ENCODE measurements at places on chromosomes 6 and 20. TPM values are rescaled to one million over a fixed set of nuclear protein-coding genes. Genes with fewer than 3 reads are reported as not detected.

The C6orf163 gene
- total RNA-seq: 3.0 TPM

The ERVFRD-1 gene
- not detected for total RNA-seq

DNA sequence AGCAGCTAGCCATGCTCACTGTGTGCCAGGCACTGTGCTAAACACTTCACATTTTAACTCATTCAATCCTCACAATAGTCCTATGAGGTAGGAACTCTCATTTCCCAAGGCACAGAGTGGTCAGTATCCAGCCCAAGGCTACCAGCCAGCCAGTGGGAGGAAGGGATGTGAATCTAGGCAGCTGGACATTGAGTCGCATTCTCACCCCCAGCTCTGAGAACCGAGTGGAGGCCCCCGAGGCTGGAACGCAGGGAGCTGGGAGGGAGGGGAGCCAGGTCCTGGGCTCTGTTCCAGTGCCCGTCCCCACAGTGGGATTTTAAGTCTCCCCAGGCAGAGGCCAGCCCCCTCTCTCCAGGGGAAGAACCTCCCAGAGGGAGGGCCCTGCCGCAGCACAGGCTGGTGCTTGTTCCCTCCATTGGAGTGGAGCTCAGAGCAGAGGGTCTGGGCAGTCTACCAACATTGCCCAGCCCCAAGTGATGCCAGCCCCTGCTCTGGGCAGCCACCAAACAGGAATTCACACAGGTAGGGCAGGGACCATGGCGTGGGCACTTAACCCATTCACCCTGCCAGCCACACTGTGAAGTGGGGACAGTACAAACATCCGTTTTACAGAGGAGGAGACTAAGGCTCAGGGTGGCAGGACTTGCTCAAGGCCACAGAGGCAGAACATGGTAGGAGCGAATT, 131.3 kb downstream of the CEBPB start:
- H3K36me3 ChIP-seq: no peaks in the 10 kb centered on the region
- H3K4me3 ChIP-seq: no peak overlapping the region
- DNase-seq: peak; percentile 11

GRCh38 chr6:145813285-145814034, 1.1 kb downstream of the FBXO30 start:
- peak overlapping the region; percentile 57 for H3K4me3 ChIP-seq
- H3K27ac ChIP-seq: peak overlapping the region; percentile 97
- H3K36me3 ChIP-seq: no peaks in the 10 kb centered on the region

The DNMT3B gene
- total RNA-seq: 0.37 TPM

- no peak for DNase-seq
- H3K4me3 ChIP-seq: no peak overlapping the region
- no peaks in the 10 kb centered on the region for H3K36me3 ChIP-seq
- H3K27me3 ChIP-seq: no peaks in the 10 kb centered on the region
- no peak overlapping the region for H3K27ac ChIP-seq
Measured at GRCh38 chr6:107612762-107613415, 123.0 kb downstream of the SOBP start.

The IRF4 gene
- 6.8 TPM for total RNA-seq

The TRERF1 gene
- 8.0 TPM for total RNA-seq

- no peaks in the 10 kb centered on the region for H3K27me3 ChIP-seq
- H3K4me3 ChIP-seq: no peak overlapping the region
- H3K36me3 ChIP-seq: no peaks in the 10 kb centered on the region
- no peak for DNase-seq
- no peak overlapping the region for H3K27ac ChIP-seq
Measured at GRCh38 chr6:54059683-54060082, 51.6 kb upstream of the MLIP start.

DNA sequence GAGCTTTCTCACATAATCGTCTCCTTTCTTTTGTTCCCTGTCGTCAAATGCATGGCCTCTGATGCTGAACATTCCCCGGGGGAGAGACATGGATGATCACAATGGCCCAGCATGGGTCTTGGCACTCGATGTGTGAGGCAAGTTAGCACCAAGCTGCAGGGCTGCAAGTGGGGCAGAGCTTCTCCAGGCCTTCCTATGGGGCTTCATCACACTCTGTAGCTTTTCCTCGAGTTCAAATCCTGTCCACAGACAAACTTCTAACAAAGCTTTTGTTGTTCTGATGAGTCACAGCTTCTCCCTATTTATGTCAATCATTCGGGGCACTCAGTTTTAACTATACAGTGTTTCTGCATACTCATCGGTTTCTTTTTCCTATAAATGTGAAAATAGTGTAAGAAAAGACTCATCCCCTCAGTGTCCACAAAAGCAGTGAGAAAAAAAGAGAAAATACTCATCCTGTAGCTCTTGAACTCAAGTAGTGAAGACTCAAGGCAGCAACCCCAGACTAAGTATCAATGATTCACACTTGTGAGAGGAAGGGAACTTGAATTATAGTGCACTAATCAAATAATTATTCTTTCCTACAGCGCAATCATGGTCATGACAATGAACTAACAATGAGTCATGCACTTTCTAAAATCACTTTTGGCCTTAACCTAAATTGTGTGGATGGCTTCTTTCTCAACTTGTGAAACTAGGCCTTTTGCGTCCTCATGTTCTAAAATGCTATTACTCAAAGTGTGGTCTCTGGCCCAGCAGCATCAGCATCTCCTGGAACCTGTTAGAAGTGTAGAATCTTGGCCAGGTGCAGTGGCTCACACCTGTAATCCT, 68.4 kb upstream of the NOX3 start:
- H3K27ac ChIP-seq: no peak overlapping the region
- H3K27me3 ChIP-seq: no peaks in the 10 kb centered on the region
- no peak overlapping the region for H3K4me3 ChIP-seq

DNA sequence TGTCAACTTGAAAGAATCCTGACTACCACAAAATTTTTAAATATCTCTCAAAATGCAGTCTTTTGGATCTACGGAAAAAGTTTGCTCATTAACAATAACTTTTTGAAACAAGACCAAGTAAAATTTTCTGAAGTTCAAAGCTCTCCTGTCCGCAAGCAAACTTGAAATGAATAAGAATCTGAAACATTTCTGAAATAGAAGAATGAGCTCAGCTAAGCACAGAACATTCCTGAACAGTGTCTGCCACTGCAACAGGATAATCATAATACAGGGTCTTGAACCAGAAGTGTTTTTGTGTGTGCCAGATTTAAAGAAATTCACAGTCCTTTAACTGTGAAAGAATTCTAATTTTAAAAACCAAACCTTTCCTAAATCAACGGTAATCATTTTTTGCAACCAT, 49.1 kb upstream of the TASP1 start:
- H3K27me3 ChIP-seq: no peaks in the 10 kb centered on the region
- H3K4me1 ChIP-seq: no peaks in the 10 kb centered on the region
- no peaks in the 10 kb centered on the region for H3K36me3 ChIP-seq
- DNase-seq: no peak
- H3K4me3 ChIP-seq: no peak overlapping the region
- H3K27ac ChIP-seq: no peak overlapping the region

The GSTA3 gene
- not detected for total RNA-seq

The MRPS26 gene
- 62.9 TPM for total RNA-seq

The SIM1 gene
- total RNA-seq: not detected

GRCh38 chr20:54535033-54535432, 59.6 kb downstream of the DOK5 start:
- H3K27ac ChIP-seq: no peak overlapping the region
- DNase-seq: no peak
- H3K4me3 ChIP-seq: no peak overlapping the region
- no peaks in the 10 kb centered on the region for H3K36me3 ChIP-seq

GRCh38 chr6:160510199-160510598, 153.9 kb downstream of the LPA start:
- H3K27me3 ChIP-seq: no peaks in the 10 kb centered on the region
- no peak overlapping the region for H3K4me3 ChIP-seq
- no peak for DNase-seq
- no peaks in the 10 kb centered on the region for H3K36me3 ChIP-seq

GRCh38 chr6:103784117-103784516, 1075.6 kb downstream of the HACE1 start:
- DNase-seq: no peak
- no peaks in the 10 kb centered on the region for H3K36me3 ChIP-seq
- no peak overlapping the region for H3K4me3 ChIP-seq
- H3K4me1 ChIP-seq: no peaks in the 10 kb centered on the region
- no peak overlapping the region for H3K27ac ChIP-seq
- no peaks in the 10 kb centered on the region for H3K27me3 ChIP-seq

DNA sequence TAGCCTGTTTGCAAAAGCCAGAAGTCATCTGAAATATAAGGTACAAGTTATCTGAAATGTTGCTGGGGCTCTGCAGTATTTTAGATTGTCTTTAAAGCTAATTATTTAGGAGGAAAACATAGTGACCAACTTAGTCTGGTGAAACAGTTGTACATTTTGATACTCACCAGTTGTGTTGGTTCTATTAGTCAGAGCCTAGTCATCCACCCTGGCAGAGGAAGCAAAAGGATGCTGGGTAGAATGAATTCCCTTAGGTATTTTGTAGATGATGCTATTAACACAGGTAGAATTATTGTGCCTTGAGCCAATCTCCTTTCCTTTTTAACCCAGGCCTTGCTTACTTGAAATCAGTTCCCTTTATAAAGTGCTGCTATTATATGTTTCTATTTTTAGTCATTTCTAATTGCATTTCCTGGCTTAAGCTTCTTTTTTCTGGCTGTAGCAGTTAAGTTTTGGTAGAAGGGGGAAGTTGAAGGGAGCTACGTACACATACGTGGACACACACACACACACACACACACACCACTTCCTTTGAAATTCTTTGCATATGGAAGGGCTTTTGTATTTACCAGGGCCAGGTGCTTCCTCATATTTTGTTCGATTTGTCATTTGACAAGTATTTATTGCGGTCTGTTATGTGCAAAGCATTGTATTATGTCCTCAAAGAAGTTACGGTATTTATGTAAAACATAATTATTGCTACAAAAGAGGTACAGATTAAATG, 82.4 kb downstream of the RTN4IP1 start:
- H3K4me3 ChIP-seq: no peak overlapping the region
- H3K36me3 ChIP-seq: peaks cover 4% of the 10 kb centered on the region
- no peaks in the 10 kb centered on the region for H3K27me3 ChIP-seq

The MYCT1 gene
- not detected for total RNA-seq

GRCh38 chr6:30615219-30615957, 1.7 kb downstream of the PPP1R10 start:
- peak overlapping the region; percentile 94 for H3K27ac ChIP-seq
- no peaks in the 10 kb centered on the region for H3K27me3 ChIP-seq
- peak; percentile 41 for DNase-seq
- peak overlapping the region; percentile 71 for H3K4me3 ChIP-seq

DNA sequence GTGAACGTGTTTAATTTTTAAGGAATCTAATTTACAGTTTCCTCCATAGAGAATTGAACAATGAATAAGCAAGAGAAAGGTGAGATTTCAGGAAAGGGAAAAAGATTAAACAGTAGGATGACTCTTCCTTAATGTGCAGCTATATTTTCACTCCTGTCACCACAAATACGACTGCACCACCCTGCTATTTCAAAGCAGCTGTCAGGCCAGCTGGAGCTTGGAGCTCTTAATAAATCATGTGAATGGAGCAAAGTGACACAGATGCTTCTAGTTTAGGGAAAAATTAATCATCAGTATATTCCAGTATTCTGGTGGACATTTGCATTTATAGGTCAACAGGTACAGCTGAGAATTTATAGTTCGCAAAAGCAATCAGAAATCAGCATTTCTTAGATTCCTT, 56.5 kb upstream of the PKIB start:
- DNase-seq: no peak
- no peaks in the 10 kb centered on the region for H3K4me1 ChIP-seq
- no peak overlapping the region for H3K4me3 ChIP-seq

GRCh38 chr20:63977739-63978276, 1.6 kb downstream of the SAMD10 start:
- no peak overlapping the region for H3K27ac ChIP-seq
- no peak overlapping the region for H3K4me3 ChIP-seq
- no peak for DNase-seq
- H3K36me3 ChIP-seq: no peaks in the 10 kb centered on the region
- peaks cover 36% of the 10 kb centered on the region for H3K4me1 ChIP-seq

GRCh38 chr20:46797206-46797605, 87.8 kb downstream of the SLC2A10 start:
- no peak overlapping the region for H3K27ac ChIP-seq
- H3K4me3 ChIP-seq: no peak overlapping the region
- H3K36me3 ChIP-seq: no peaks in the 10 kb centered on the region
- no peaks in the 10 kb centered on the region for H3K27me3 ChIP-seq
- H3K4me1 ChIP-seq: no peaks in the 10 kb centered on the region

DNA sequence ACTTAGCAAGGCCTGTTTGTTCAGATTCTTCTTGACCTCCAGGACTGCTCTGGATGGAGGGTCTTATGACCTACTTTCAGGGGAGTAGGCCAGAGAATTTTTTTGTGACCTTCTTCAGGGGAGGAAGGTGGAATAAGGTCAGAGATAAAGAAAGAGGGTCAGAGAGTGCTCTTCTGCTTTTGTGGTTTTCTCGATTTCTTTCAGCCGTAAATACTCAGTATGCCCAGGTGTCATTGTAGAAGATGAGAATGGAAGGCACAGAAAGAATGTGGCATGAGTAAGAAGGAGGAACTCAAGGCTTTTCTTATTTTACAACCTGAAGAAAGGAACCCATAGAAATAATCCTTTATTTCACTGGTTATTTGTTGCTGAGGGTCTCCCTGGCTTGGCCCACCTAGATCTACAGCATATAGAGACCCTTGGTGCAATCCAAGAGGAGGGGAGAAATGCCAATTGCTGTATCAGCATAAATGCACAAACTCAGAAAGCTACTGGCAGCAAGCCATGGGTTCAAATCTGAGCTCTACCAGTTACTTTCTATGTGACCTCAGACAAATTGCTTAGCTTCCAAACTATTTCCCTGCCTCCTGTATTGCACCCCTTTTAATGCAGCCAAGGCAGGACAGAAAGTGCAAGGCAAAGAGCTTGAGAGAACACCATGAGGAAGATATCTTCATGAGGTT, 68.0 kb downstream of the OLIG3 start:
- no peaks in the 10 kb centered on the region for H3K36me3 ChIP-seq
- H3K4me1 ChIP-seq: no peaks in the 10 kb centered on the region
- DNase-seq: no peak
- H3K4me3 ChIP-seq: no peak overlapping the region

The TMEM200A gene
- total RNA-seq: 0.20 TPM

The B3GALT4 gene
- 39.4 TPM for total RNA-seq

The ZC3H12D gene
- 11.2 TPM for total RNA-seq

GRCh38 chr6:101662111-101662897, 268.8 kb downstream of the GRIK2 start:
- no peaks in the 10 kb centered on the region for H3K27me3 ChIP-seq
- no peak overlapping the region for H3K4me3 ChIP-seq
- DNase-seq: no peak
- no peaks in the 10 kb centered on the region for H3K36me3 ChIP-seq

DNA sequence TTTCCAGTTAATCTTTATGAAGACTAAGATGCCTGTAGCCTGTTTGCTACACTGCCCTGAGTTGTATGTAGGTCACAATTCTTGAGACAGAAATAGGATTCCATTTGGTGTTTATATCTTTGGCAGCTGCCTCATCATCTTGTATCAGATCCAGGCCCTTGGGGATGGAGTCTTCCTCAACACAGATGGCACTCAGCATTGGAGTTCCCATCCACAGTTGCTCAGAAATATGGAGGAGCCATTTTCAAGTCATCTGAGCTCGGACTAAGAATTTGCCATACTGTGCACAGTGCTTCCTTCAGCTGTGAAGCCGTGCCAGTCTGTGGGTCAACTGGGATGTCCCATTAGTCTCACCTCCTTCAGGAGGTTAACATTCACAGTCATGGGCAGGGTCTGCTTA, 156.6 kb downstream of the ZDHHC14 start:
- no peak overlapping the region for H3K4me3 ChIP-seq
- no peaks in the 10 kb centered on the region for H3K27me3 ChIP-seq
- no peaks in the 10 kb centered on the region for H3K36me3 ChIP-seq
- peaks cover 13% of the 10 kb centered on the region for H3K4me1 ChIP-seq

All from transverse colon (tissue), 4 donors.